ENCODE measurements at places on chromosomes 2 and 18.
A peak's percentile ranks its signal among the peaks of the same experiment; 100 is the strongest.

DNA sequence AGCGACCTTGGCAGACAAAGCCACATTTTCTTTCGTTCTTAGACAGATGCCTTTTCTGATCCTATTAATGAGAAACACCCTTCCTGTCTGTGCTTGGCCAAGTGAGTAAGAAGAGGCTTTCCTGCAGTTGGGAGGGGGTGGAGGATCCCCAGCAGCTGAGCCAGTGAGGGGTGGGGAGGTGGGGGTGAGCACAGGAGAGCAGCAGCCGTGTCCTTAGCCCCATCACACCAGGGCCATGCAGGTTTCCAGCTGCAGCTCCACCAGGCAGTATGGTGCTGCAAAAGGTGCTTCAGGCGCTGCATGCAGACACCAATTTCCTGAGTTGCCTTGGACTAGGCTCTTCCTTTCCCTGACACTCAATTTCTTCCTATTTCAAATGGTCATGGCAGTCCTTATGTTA, 123.3 kb upstream of the SIX2 start:
- no peak for DNase-seq

GRCh38 chr18:13501891-13502290, 224.5 kb downstream of the FAM210A start:
- peak; percentile 38 for DNase-seq

DNA sequence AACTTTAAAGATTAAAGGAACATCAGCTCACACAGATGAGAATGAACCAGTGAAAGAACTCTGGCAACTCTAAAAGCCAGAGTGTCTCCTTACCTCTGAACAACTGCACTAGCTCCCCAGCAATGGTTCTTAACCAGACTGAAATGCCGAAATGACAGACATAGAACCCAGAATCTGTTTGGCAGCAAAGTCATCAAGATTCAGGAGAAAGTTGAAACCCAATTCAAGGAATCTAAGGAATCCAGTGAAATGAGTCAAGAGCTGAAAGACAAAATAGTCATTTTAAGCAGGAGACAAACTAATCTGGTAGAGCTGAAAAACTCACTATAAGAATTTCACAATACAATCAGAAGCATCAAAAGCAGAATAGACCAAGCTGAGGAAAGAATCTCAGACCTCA, 72.0 kb downstream of the STRADB start:
- no peak for DNase-seq

- DNase-seq: no peak
Observed at GRCh38 chr2:67462738-67463496, 65.8 kb downstream of the ETAA1 start.

DNA sequence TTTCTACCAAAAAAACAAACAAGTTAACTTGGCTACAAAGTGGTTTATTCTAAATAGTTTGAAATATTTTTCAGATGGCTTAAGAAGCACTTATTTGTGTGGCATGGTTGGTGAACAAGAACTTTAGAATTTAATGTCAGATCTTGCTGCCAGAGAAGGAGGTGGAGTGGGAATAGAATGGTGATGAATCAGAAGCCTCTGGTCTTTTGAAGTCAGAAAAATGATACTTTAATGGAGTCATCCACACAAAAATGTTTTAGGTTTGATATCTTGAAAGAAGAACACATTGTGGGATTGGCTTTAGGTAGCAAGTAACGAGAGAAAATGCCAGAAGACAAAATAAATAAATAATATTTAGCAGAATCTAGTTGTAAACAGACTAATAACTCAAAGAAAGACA, 243.1 kb upstream of the FANCL start:
- no peak for DNase-seq

- no peak for DNase-seq
Observed at GRCh38 chr2:212797484-212798205, 259.0 kb upstream of the ERBB4 start.

GRCh38 chr2:240465268-240465764, 29.9 kb downstream of the GPC1 start:
- no peak for DNase-seq

GRCh38 chr2:15939556-15939853, 845 bp upstream of the MYCN start:
- no peak for DNase-seq

- no peak for DNase-seq
Observed at GRCh38 chr2:106575955-106576354, 88.8 kb downstream of the CD8B2 start.

DNA sequence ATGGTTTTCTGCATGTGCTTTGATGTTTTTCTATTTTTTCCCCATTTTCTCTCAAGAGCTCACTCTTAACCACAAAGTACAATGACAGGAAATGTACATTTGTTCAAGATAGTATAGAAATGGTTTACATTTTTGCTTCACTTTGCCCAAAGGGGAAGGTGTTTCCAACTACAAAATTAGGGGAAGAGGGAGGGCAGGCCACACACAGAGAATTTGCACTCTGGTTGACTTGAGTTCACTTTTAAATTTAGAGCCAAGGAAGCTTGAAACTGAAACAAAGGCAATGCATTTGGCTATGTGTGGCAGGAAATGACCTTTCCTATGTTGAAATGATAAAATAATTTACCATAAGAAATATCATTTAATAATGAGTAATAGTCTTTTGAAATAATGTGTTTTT, 19.1 kb upstream of the VIT start:
- no peak for DNase-seq

DNA sequence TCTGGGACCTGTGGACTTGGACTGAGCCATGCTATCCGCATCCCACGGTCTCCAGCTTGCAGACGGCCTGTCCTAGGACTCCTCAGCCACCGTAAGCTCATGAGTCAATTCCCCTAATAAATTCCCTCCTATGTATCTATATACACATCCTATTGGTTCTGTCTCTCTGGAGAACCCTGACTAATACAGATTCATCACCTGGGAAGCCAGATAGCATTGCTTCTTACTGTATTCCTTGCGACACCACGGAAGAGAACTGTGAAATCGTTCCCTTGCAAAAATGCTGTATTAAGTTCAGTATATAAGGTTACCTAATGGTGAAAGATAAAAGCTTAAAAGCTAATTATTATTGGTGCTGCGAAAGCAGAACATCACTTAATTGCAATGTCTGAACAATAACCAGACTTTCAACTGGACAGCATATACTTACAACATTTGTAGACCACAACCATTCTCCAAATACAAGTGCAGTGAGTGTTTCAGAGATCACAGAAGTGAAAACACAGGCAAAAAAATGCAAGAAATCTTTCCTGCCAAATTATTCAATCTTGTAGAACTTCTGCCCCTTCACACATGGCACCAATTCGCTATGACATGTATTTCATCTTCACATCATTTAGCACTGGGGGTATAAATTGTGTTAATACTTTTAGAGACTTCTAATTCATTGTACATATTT, 352.9 kb downstream of the TXNL1 start:
- DNase-seq: no peak

GRCh38 chr2:203625701-203626100, 80.7 kb upstream of the CD28 start:
- no peak for DNase-seq

- DNase-seq: peak; percentile 43
Observed at GRCh38 chr2:223837287-223838061, at the start of gene AP1S3. Gene AP1S3 (minus strand): TSS chr2:223837582. CDS start chr2:223837450, 132 bp downstream.

DNA sequence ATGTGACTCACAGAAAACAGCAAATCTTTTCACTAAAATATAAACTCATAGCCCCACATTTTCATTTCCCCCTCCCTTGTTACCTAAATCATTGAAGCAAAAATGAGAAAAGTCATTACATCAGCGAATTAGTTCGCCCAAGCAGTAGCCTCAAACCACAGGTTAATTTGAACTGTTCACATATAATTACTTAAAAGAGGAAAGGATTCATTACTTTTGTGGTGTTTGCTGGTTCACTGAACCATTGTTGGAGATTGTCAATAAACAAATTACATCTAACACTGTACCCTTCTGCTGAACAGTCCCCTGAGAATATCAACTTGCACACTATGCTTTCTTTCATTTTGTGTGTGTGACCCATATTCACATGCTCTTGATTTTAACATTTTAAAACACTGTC, 238.7 kb downstream of the ERBB4 start:
- DNase-seq: no peak

DNA sequence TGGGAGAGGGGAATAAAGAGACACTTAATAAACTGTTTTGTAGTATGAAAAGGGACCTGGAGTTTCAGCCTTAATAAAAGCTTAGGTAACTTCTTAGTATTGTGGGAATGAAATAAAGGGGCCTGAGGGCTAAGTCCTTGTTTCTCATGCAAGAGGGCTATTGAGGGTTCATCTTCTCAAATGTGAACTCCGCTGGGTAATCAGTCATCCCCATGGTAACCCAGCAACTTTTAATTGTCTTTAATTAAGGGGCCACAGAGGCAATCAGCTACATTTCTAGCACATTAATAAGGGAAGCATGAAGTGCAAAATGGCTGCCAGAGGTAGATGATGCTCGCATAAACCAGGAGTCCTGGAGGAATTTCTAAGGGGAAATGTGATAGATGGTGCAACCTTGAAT, 1784.2 kb upstream of the CELF4 start:
- no peak for DNase-seq

- DNase-seq: no peak
Observed at GRCh38 chr18:37742436-37742835, 176.8 kb upstream of the CELF4 start.

DNA sequence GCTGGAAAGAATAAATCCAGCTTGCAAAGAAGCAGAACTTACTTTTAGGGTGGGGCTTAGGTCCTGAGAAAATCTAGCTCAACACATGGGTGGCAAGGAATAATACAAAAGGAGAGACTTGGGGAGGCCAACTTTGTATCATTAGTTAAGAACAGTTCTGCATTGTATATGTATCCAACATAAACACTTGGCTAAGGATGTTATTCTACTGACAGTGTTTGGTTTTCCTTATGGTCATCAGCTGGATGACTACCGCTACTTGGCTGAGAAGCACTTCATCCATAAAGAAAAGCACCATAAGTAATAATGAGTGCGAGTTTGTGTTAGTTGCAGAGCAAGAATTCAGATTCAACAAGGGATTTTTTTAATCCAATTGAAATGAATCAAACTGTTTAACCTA, 614.9 kb downstream of the ARHGAP15 start:
- DNase-seq: no peak

- no peak for DNase-seq
Observed at GRCh38 chr2:192413812-192414681, 219.3 kb upstream of the TMEFF2 start.

GRCh38 chr2:56981554-56981953, 797.8 kb downstream of the CCDC85A start:
- DNase-seq: no peak

DNA sequence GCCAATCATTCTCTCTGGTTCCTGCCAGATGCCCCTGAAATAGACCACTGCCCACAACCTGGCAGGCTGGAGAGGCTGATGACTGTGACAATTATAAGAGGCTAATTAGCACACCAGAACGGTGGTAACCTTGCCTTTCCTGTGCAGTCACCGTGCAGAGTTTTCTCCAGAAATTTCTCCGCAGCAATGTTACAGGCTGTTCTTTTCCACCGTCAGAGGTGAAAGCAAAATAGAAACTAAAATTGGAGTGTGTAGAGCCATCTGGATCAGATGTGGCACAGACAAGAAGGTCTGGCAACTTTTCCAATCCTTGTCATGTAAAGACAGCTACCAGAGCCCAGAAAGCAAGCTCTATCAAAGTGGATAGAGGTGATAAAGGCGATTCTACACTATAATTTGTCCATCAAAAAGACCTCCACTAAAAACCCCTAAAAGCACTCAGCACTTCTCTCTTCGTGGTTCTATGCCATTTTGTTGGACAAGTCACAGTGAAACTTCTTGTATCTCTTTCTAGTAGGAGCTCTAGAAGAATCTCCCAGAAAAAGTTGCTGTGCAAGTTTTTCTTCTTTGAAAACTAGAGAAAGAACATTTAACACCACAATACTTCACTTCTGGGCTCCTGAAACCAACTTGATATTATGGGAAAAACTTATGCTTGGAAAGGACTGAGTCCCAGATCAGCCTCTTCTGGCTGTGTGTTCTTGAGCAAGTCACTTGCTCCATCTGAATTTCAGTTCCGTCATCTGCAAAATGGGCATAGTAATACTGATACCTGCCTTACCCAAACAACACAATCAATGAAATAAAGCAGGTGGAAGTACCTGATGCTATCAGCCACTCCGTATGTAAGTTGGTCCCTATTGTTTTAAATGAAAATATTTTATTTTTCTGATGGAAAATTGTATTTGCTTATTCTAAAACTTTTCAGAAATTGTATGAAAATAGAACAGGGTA, 295.6 kb upstream of the DLGAP1 start:
- DNase-seq: no peak

DNA sequence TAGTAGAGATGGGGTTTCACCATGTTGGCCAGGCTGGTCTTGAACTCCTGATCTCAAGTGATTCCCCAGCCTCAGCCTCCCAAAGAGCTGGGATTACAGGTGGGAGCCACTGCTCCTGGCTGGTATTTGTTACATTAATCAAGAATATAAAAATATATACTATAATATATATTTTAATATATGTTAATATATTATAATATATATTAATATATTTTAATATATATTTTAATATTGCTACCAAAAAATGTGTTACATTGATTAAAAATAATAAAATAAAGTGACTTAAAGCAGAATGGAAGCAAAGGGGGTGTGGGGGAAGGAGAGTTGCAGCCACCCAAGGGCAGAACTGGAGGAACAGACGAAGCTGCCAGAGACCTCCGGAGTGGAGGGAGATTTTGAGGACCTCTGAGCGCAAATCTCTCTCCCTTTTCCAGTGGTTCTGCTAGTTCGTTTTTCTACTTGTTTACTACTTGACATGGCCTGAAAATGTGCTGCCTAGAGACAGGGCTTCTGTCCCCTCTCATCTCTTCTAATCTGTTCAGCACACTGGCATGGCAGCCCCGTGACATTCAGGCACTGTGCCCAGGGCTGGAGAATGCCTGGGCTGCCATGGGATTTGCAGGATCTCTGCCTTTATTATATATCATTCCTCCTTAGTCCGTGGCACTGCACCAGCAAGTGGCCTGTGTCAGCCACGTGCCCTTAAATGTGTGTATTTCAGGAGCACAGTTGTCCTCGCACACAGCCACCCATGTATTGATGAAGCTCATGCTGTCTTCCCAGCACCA, 47.9 kb upstream of the RAB12 start:
- DNase-seq: no peak

DNA sequence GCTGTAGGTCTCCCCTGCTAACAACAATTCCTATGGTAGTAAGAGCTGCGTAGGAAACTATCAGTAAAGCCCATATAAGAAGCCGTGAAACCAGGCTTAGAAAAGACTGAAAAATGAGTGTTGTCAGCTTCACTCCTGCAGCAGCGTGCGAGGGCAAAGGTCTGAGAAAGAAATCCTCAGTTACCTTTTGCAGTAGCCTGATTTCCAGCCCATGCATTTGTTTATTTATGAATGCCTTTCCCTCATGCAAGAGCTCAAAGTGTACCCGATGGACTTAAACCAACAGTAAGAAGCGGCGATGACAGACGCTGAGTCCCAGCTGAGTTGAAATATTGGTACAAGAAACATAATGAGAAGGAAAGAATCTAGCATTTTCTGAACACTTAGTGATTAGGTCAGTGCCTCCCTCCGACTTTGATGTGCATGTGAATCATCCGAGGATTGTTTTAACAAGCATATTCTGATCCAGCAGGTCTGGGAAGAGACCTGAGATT, 15.0 kb upstream of the POLI start:
- no peak for DNase-seq

GRCh38 chr2:170227951-170228350, 50.0 kb downstream of the MYO3B start:
- no peak for DNase-seq

Measured in stimulated activated CD4-positive, alpha-beta T cell treated with anti-CD3 and anti-CD28 coated beads, TNF-alpha, amount 100 ng/mL, for 24 hours (primary cell).